Suprapubic skin (tissue), 4 donors: ENCODE measurements at places on chromosomes 3 and 15. TPM values are rescaled to one million over a fixed set of nuclear protein-coding genes. Genes with fewer than 3 reads are reported as not detected.

ZNF660 gene
- total RNA-seq: 0.40 TPM

IL17RC gene
- total RNA-seq: 108 TPM

VIPR1 gene
- 148 TPM for total RNA-seq

SH2D7 gene
- not detected for total RNA-seq
